Gastrocnemius medialis (tissue), 4 donors: ENCODE measurements at places on chromosomes 11 and 22.

DNA sequence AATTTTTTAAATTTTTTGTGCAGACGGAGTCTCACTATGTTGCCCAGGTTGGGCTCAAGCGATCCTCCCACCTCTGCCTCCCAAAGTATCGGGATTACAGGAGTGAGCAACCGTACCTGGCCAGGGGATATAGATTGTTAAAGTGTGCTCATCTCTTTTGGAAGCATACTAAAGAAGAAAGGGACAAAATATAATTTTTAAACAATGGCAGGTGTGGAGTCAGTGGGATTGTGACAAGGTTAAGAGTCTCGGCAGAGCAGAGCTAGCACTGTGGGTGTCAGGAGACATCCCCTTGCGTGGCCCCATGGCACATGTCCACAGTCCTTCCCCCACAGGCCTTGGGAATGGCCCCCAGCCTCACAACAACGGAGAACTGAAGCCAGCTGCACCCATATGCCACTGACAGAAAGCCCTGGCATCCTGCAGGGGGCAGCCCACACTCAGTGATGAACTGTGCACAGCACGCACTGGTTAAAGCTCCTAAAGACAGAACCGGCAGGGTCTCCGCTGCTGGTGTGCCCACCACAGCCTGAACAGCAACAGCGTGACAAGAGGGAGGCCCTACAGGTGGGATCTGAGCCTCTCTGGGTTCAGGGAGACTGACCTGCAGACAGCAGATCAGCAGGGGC lies 29.9 kb downstream of the SERPIND1 start:
- H3K4me1 ChIP-seq: no peaks in the 10 kb centered on the region
- no peak overlapping the region for H3K4me3 ChIP-seq
- H3K27ac ChIP-seq: no peak overlapping the region
- no peaks in the 10 kb centered on the region for H3K27me3 ChIP-seq
- no peak for DNase-seq

GRCh38 chr22:29478326-29479276 lies 1.4 kb upstream of the NEFH start:
- H3K27ac ChIP-seq: no peak overlapping the region
- H3K4me1 ChIP-seq: peaks cover 7% of the 10 kb centered on the region
- H3K36me3 ChIP-seq: no peaks in the 10 kb centered on the region

DNA sequence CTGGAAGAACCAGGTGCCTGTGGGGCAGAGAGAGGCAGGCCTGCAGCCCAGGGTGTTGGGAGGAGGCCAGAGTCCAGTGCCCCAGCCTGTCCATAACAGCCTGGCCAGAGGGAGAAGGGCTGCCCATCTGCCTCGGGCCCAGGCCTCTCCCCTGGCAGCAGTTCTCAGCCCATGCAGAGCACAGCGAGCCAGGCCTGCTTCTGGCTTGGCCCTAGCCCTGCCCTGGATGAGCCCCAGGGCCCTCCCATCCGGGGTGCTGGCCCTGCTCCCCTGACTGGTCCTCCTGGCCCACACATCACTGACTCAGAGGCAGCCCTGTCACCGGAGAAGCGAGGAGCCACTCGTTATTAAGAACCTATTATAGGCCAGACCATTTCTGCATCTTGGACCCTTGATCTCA lies 19.7 kb upstream of the MYRF start:
- H3K27me3 ChIP-seq: no peaks in the 10 kb centered on the region
- H3K4me3 ChIP-seq: no peak overlapping the region
- DNase-seq: peak; percentile 83
- H3K4me1 ChIP-seq: peaks cover 16% of the 10 kb centered on the region
- peak overlapping the region; percentile 90 for H3K27ac ChIP-seq

DNA sequence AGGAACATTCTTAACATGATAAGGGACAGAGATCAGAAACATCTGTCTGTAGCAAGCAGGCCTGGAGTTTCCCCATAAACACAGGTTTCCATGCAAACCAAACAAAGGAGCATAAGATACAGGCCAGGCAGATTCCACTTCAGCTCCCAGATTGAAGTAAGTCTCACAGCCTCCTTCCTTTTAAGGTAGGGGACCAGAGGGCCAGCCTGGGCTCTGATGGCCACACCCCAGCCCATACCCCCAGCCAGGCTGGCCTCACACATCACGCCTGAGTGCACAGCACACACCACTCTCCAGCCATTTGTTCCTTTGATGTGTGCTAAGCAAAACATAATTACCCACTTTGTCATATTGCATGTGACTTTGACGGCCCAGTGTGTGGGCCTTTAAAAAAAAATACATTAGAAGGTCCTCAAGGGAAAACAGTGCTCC lies 518.7 kb downstream of the NTM start:
- no peaks in the 10 kb centered on the region for H3K4me1 ChIP-seq
- H3K27ac ChIP-seq: no peak overlapping the region
- H3K36me3 ChIP-seq: no peaks in the 10 kb centered on the region
- H3K27me3 ChIP-seq: no peaks in the 10 kb centered on the region
- DNase-seq: no peak
- no peak overlapping the region for H3K4me3 ChIP-seq

GRCh38 chr11:15288863-15289262 lies 174.1 kb downstream of the INSC start:
- no peak overlapping the region for H3K4me3 ChIP-seq
- H3K36me3 ChIP-seq: no peaks in the 10 kb centered on the region
- no peak overlapping the region for H3K27ac ChIP-seq
- H3K27me3 ChIP-seq: no peaks in the 10 kb centered on the region
- DNase-seq: no peak
- no peaks in the 10 kb centered on the region for H3K4me1 ChIP-seq

DNA sequence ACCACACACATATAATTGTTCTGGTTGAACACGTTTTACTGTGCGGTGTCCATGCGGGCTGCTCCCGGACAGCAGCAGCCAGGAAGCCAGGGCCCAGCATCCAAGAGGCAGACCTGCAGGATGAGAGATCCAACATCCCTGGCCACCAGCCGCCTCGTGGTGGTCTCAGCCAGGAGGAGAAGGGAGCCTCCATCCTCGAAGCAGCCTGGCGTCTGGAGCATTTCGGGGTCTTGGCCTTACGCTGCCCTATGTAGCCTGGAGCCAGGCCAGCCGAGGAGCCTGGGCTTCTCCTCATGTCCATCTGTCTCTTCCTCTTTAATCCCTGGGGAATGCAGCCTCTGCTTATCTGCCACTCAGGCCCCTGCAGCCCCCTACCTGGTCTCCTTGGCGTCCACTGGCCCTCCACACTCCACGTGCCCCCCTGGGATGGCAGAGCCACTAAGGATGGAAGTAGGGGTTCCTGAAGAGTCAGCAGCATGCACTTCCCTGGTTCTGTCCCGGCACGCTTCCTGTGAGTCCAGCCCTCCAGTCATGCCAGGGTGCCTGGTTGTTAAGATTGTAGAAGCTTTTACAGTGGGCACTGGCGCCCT lies 253.2 kb downstream of the TBC1D22A start:
- no peak for DNase-seq
- no peaks in the 10 kb centered on the region for H3K4me1 ChIP-seq
- H3K27me3 ChIP-seq: no peaks in the 10 kb centered on the region
- no peak overlapping the region for H3K27ac ChIP-seq

- H3K27me3 ChIP-seq: no peaks in the 10 kb centered on the region
- H3K4me3 ChIP-seq: no peak overlapping the region
- no peak overlapping the region for H3K27ac ChIP-seq
- no peaks in the 10 kb centered on the region for H3K36me3 ChIP-seq
- DNase-seq: no peak
Measured at GRCh38 chr11:34245041-34245440, 112.8 kb downstream of the ABTB2 start.

DNA sequence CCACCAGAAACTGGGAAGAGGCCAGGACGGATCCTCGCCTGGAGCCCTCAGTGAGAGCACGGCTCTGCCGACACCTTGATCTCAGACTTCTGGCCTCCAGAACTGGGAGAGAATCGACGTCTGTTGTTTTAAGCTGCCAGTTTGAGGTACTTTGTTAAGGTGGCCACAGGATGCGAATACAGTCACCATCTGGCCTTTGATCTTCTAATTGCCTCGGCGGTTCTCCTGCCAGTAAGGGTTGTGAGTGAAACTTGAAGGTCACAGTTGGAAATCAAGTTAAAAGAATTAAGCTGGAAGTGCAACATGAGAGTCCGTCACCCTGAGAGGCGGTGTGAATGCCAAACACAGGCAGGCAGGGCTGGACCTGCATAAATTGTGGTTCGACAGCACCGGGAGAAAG lies 27.9 kb downstream of the PARVB start:
- no peaks in the 10 kb centered on the region for H3K27me3 ChIP-seq
- no peak for DNase-seq
- no peak overlapping the region for H3K4me3 ChIP-seq
- peak overlapping the region; percentile 81 for H3K27ac ChIP-seq
- H3K36me3 ChIP-seq: no peaks in the 10 kb centered on the region

DNA sequence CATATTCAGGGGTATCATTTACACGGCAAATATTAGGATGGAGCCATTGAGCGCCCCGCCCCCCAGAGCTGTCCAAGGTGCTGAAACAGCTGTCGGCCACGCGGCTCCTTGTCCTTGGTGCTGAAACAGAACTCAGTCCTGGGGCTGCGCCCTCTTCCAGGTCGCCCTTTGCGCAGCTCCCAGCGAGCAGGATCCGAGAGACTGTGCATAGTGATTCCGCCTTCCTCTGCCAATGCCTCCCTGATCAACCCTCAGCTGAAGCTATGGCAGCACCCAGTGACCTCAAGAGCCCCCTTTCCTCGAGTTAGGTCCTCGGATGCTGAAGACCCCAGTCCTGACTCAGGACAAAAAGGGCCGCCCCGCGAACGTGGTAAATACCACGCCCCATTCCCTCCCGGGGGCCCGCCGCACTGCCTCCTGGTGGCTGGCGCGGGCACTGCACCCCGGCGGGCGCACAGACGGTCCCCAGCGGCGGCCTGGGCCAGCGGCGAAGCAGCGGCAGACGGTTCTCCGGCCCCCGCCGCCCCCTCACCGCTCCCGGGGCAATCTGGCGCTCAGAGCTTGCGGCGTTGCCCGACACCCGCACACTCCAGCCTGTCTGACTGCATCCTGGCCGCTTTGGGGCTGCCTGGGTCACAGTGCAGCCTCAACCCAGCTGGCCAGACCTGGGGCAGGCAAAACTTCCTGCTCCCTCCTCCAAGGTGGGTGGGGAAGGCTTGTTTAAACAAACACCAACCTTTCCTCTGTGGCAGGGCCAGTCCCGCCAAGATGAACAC lies 13.4 kb downstream of the SYT7 start:
- no peaks in the 10 kb centered on the region for H3K36me3 ChIP-seq
- no peak overlapping the region for H3K27ac ChIP-seq
- H3K4me1 ChIP-seq: no peaks in the 10 kb centered on the region
- no peaks in the 10 kb centered on the region for H3K27me3 ChIP-seq
- DNase-seq: peak; percentile 41

DNA sequence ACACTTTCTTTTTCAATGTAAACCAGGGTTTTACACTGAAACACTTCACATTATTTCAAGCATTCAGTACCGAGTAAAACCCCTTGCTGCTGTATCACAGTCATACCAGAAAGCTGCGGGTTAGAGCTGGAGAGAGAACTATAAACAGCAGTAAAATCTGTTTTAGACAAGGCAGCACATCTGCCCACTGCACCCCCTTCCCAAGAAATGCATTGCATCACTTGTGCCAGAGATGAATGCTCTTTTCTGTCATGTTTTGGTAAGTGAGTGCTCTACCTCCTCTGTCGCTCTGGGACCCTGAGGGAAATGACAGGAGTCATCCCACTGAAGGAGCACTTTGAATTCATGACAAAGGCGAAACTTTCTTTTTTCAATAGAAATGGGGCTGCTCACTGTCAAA lies 107.2 kb downstream of the MAML2 start:
- H3K27me3 ChIP-seq: no peaks in the 10 kb centered on the region
- DNase-seq: no peak
- no peaks in the 10 kb centered on the region for H3K4me1 ChIP-seq
- no peaks in the 10 kb centered on the region for H3K36me3 ChIP-seq
- H3K27ac ChIP-seq: no peak overlapping the region

DNA sequence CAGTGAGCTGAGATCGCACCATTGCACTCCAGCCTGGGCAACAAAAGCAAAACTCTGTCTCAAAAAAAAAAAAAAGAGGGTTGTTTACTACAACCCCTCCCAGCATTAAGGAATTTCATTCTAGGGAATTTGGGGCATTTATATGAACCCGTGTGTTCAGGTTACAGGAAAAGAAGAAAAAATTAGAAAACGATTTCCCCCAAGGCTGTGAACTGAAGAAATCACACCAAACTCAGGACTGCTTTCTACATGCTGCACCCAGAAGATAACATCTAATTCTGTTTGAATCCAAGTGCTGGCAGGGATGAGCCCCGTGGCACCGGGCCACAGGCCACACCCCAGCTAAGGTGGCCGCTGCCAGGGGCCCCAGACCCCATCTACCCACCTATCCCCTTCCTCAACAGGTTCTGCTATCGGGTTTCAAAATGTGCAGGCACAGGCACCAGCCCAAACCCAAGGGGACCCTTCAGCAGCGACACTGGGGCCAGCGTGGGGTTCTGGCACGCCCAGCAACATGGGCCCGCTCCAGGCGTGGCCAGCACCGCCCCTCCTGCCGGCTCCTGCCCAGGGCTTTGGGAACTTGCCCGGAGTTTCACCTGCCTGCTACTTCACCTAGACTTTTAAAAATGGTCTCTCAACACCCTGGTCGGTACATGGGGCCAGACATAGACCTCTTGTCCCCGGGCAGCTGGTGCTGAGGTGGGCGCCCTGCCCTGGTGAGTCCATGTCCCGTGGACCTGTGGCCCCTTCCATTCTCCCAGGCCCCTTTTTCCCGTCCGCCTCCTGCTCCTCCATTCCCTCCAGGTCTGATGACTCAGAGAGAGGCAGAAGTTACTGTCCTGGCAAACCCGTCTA lies 11.8 kb downstream of the CELSR1 start:
- no peak overlapping the region for H3K4me3 ChIP-seq
- H3K27me3 ChIP-seq: no peaks in the 10 kb centered on the region

DNA sequence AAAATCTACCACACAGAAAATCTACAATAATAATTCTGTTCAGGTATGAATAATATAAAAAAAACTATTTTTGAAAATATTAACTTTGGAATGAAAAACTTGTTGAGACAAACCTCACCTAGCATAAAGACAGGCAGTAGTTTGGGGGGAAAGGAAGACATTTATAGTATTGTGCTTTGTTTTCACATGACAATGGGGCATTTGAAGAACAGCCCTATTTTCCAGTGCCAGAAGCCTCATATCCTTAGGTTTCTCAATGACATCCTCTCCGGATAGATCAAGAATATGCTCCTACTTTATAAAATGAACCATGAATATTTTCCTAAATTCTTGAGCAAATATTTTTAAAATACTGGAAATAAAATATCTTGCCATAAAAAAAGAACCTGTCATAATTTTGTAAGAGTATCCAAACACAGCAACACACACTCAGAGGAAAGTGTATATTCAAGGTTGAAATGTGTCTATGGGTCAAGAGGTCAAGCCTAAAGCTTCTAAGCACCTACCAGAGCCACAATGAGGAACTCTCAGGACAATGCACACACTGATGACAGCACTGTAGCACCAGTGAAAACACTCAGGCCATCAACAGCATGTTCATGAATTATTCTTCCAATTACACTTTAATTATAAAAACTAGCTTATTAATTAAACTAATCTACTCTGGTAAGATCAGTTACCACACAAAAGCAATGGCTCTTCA lies 68.7 kb downstream of the MRTFA start:
- H3K4me1 ChIP-seq: peaks cover 22% of the 10 kb centered on the region
- no peak overlapping the region for H3K27ac ChIP-seq
- H3K27me3 ChIP-seq: no peaks in the 10 kb centered on the region
- no peaks in the 10 kb centered on the region for H3K36me3 ChIP-seq
- DNase-seq: no peak
- H3K4me3 ChIP-seq: no peak overlapping the region

GRCh38 chr22:36829370-36830002 lies 12.7 kb upstream of the PVALB start:
- no peaks in the 10 kb centered on the region for H3K36me3 ChIP-seq
- peaks cover 2% of the 10 kb centered on the region for H3K27me3 ChIP-seq
- H3K4me1 ChIP-seq: no peaks in the 10 kb centered on the region
- no peak for DNase-seq
- H3K4me3 ChIP-seq: no peak overlapping the region
- H3K27ac ChIP-seq: no peak overlapping the region
